ENCODE measurements at places on chromosomes 2 and 18. TPM values are rescaled to one million over a fixed set of nuclear protein-coding genes. Genes with fewer than 3 reads are reported as not detected.

DNA sequence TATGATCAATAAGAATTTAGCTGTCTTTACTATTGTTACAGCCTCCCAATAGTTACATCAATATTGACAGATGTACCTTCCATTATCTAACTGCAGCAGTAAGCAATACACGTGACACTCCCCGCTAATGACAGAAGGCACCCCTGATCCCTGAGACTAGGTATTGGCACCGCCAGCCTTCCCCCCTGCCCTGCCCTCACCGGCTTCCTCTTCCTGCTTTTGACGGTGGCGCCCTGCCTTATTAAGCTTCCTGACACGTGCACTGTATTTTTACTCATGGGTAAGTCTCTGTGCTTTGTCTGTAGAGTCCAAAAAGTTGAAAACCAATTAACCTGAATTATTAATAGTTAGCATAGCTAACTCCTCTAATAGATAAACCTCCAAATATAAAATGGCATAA, 223.5 kb downstream of the EIPR1 start:
- no peaks in the 10 kb centered on the region for H3K27me3 ChIP-seq
- H3K4me3 ChIP-seq: no peak overlapping the region
- H3K4me1 ChIP-seq: no peaks in the 10 kb centered on the region
- no peaks in the 10 kb centered on the region for H3K36me3 ChIP-seq

DNA sequence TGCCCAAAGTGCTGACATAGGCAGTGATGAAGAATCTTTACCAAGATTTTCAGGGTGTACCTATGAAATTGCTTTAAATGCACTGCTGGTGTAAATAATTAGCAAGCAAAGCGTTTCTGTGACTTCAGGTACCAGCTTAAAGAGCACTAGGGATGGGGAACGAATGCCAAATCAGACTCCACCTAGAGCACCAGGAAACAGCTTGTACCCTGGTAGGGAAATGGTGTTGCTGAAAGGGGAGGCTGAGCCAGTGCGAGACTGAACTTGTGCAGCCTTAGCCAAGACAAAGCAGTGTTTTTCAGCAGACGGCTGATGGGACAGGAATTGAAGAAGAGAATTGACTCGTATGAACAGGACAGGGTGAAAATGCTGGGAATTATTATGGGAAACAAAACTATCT, 65.6 kb downstream of the TWSG1 start:
- peaks cover 14% of the 10 kb centered on the region for H3K36me3 ChIP-seq
- H3K27ac ChIP-seq: no peak overlapping the region
- no peak overlapping the region for H3K4me3 ChIP-seq
- DNase-seq: no peak
- H3K4me1 ChIP-seq: no peaks in the 10 kb centered on the region
- no peaks in the 10 kb centered on the region for H3K27me3 ChIP-seq

GRCh38 chr2:219437141-219437540, 2.5 kb downstream of the SPEG start:
- peak; percentile 38 for DNase-seq
- no peaks in the 10 kb centered on the region for H3K36me3 ChIP-seq
- H3K27ac ChIP-seq: no peak overlapping the region
- H3K4me1 ChIP-seq: peaks cover 6% of the 10 kb centered on the region
- H3K4me3 ChIP-seq: no peak overlapping the region

DNA sequence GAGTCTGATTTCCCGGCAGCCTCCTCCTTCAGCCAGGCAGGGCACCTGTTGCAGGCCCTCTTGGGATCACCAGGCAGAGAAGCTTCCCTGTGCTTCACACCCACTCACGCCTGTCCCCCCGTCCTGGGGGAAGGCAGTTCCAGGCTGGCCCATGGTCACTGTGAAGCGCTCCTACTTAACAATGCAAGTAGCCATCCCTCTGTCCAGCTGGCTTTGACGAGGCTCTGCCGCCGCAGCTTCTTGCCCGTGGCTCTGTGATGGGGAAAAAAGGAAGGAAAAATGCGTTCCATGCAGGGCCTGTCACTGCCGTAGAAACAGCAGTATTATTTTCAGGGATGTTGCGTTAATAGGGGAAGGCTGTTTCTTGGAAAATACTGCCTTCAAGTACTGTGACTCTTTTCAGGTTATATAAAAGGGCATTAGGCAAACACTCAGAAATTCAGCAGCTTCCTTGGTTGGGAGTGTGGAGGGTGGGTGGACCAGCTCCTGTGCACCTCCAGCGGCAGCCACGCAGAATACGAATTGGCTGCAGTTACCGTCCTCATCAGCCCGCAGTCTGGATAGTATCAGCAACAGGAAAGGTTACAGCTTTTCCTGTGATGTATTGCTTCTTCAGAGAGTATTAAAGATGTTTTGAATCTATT, 232.3 kb downstream of the KLHL29 start:
- peak; percentile 80 for DNase-seq
- H3K4me1 ChIP-seq: peaks cover 23% of the 10 kb centered on the region
- peak overlapping the region; percentile 83 for H3K27ac ChIP-seq
- no peaks in the 10 kb centered on the region for H3K36me3 ChIP-seq
- peak overlapping the region; percentile 19 for H3K4me3 ChIP-seq

GRCh38 chr2:40160751-40161218, 291.1 kb downstream of the SLC8A1 start:
- H3K27me3 ChIP-seq: no peaks in the 10 kb centered on the region
- peaks cover 3% of the 10 kb centered on the region for H3K4me1 ChIP-seq
- H3K36me3 ChIP-seq: no peaks in the 10 kb centered on the region
- no peak overlapping the region for H3K4me3 ChIP-seq

DNA sequence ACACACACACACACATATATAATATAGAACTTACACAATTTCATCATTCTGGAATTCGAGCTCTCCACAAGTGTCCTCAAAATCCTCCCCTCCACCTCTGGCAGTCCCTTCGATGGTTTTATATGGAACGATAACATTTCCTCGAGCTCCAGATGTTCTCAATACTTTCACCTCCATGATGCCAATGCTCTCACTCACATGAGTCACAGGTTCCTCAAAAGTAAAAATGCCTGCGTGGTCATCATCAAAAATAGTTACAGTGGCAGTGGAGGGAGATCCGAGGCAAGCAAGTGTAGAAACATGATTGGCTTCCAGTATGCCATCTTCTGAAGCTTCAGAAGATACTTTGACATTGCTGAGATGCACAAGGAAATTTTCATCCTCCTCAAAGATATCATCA, 23.5 kb downstream of the SLC8A1 start:
- no peaks in the 10 kb centered on the region for H3K36me3 ChIP-seq
- no peak for DNase-seq
- no peak overlapping the region for H3K4me3 ChIP-seq

DNA sequence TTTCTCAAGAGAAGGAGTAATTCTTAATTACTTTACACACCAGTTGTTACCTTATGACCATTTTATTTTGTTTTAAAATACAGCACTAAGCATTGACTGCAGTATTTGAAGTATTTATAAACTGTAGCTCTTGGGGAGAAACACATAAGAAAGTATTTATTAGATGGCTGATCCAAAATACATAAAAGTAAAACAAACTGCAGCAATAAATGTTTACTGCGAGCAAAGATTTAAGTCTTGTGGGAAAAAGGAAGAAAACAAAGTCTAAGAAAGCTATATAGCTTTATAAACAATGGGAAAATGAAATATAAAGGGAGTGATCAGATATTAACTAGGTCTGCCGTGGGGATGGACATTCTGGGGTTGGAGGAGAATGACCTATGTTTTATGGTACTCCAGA, 347.2 kb upstream of the ZC3H15 start:
- no peaks in the 10 kb centered on the region for H3K4me1 ChIP-seq
- no peaks in the 10 kb centered on the region for H3K36me3 ChIP-seq
- no peak overlapping the region for H3K27ac ChIP-seq
- no peaks in the 10 kb centered on the region for H3K27me3 ChIP-seq
- no peak overlapping the region for H3K4me3 ChIP-seq
- DNase-seq: no peak

GRCh38 chr2:231521443-231521842, 8.8 kb downstream of the NMUR1 start:
- no peak for DNase-seq
- no peaks in the 10 kb centered on the region for H3K27me3 ChIP-seq
- H3K4me1 ChIP-seq: peaks cover 17% of the 10 kb centered on the region
- H3K4me3 ChIP-seq: no peak overlapping the region

- H3K4me3 ChIP-seq: no peak overlapping the region
- DNase-seq: no peak
- peaks cover 15% of the 10 kb centered on the region for H3K4me1 ChIP-seq
- no peaks in the 10 kb centered on the region for H3K27me3 ChIP-seq
- H3K27ac ChIP-seq: no peak overlapping the region
Observed at GRCh38 chr2:216556202-216556601, 57.6 kb downstream of the RPL37A start.

Gene LOXL3
- 8.1 TPM for total RNA-seq

Gene CERKL
- total RNA-seq: 0.29 TPM

Gene L3MBTL4
- 16.2 TPM for total RNA-seq

Gene CHN1
- total RNA-seq: 30.6 TPM

Gene TGIF1
- total RNA-seq: 48.4 TPM

Gene ALPG
- 0.49 TPM for total RNA-seq
